Activated CD4-positive, alpha-beta T cell treated with anti-CD3 and anti-CD28 coated beads for 36 hours (primary cell): ENCODE measurements at places on chromosomes 2 and 18.

DNA sequence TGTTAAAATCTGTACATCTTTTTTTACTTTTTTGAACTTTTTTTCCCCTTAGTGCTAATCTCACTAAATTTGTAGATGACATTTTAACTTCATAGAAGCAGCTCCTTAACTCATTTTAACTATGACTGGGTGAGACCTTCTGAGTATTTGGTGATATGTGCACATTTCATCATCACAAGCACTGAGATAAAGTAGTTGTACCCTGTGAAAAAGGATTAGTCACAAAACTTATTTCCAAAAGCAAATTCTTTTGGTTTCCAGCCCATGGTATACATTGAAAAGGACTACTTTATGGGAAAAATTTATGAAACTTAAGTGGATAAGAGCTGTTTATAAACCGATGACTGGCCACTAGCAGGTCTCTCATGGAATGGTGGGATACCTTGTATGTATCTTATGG is 581.5 kb downstream of the PLCL1 start:
- DNase-seq = no peak

GRCh38 chr2:26792720-26793119 is 6.9 kb downstream of the CENPA start:
- DNase-seq = no peak

- no peak for DNase-seq
Observed at GRCh38 chr2:85187069-85187468, 53.9 kb downstream of the TCF7L1 start.

GRCh38 chr2:219995399-219995798 is 368.0 kb downstream of the SLC4A3 start:
- no peak for DNase-seq
